Hematopoietic multipotent progenitor cell treated with erythropoietin and hydrocortisone succinate and interleukin-3 and kit ligand, for 8 days (in vitro differentiated cells): ENCODE measurements at places on chromosomes 3 and 15.

- DNase-seq = no peak
Observed at GRCh38 chr3:11634081-11634635, 9.6 kb downstream of the VGLL4 start.

- DNase-seq = no peak
Observed at GRCh38 chr3:74591946-74592345, 22.5 kb downstream of the CNTN3 start.

- DNase-seq = no peak
Observed at GRCh38 chr15:44591326-44591725, 54.4 kb downstream of the EIF3J start.

DNA sequence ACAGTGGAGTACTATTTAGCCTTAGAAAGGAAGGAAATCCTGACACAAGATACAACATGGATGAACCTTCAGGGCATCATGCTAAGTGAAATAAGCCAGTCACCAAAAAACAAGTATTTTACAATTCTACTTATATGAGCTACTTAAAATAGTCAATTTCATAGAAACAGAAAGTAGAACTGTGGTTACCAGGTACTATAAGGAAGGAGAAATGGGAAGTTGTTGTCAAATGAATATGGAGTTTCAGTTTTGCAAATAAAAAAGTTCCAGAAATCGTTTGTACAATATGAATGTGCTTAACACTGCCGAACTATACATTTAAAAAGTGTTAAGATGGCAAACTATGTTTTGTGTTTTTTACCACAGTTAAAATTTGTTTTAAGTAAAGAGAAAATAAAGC is 26.8 kb downstream of the TRANK1 start:
- no peak for DNase-seq

DNA sequence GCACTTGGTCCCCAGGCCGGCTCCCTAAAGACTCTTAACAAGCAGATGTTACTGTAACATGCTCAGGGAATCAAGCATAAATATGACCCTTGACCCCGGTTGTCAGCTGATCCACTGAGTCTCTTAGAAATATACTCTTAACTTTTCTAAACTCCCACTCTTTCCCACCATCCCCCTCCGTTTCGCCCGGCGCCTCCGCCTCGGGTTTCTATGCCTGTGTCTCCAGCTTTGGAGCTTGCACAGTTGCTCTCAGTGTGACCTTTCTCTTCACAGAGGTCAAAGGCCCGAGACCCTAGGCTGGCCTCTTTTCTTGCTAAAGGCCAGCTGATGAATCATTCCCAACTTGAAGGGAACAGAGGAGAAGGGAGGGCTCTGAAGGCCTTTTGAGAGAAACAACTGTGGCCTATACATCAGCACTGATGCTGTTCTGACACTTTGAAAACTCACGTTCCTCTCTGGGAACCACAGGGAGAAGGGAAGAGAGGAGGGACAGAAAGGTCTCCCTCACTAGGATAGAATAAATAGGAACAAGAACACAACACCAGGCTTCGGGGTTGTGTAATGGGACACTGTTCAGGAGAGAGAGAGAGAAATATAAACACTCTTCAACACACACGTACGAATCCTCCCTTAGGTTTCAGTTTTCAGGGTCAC is 484.5 kb upstream of the NR2F2 start:
- DNase-seq = no peak

- no peak for DNase-seq
Observed at GRCh38 chr15:61743345-61743909, 316.8 kb downstream of the VPS13C start.

DNA sequence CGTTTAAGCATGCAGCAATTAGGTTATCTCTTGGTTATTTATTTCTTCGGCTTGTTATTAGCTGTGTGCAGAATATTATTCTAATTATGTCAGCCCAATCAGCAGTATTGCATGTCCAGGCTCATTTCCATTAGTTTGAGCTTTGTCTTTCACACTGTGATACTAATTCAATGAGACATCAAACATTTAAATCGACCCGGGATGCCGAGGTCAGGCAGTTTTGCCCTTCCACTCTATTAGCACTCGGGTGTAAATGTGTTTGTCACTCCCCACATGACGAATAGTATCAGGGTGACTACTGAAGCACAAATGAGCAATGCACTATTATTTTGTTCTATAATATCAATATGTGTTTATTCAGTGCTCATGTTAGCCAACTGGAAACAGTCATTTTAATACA is 170.9 kb downstream of the ANXA2 start:
- no peak for DNase-seq

DNA sequence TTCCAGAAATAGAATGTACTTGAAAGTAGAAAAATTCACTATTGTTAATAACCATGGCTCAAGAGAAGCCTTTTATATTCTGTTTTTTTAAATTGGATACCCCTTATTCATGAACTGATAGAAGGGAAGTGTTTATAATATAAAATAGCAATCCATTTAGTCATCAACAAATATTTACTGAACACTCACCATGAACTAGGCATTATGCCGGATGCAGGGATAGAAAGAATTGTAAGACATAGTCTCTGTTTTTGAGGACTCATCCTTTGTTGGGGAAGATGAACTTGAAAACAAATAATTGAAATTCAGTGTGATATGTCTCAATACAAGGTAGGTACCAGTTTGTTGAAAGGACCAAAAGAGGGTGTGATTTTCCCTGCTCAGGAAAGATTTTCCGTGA is 160.9 kb upstream of the SATB1 start:
- DNase-seq = no peak

DNA sequence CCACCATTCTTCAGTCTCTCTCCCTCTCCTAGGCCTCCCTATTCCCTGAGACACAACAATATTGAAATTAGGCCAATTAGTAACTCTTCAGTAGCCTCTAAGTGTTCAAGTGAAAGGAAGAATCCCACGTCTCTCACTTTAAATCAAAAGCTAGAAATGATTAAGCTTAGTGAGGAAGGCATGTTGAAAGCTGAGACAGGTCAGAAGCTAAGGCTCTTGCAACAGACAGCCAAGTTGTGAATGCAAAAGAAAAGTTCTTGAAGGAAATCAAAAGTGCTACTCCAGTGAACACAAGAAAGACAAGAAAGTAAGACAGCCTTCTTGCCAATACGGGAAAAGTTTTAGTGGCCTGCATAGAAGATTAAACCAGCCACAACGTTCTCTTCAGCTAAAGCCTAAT is 41.3 kb downstream of the PPM1L start:
- no peak for DNase-seq
